ENCODE measurements at places on chromosomes 6 and 20.
A peak's percentile ranks its signal among the peaks of the same experiment; 100 is the strongest.

DNA sequence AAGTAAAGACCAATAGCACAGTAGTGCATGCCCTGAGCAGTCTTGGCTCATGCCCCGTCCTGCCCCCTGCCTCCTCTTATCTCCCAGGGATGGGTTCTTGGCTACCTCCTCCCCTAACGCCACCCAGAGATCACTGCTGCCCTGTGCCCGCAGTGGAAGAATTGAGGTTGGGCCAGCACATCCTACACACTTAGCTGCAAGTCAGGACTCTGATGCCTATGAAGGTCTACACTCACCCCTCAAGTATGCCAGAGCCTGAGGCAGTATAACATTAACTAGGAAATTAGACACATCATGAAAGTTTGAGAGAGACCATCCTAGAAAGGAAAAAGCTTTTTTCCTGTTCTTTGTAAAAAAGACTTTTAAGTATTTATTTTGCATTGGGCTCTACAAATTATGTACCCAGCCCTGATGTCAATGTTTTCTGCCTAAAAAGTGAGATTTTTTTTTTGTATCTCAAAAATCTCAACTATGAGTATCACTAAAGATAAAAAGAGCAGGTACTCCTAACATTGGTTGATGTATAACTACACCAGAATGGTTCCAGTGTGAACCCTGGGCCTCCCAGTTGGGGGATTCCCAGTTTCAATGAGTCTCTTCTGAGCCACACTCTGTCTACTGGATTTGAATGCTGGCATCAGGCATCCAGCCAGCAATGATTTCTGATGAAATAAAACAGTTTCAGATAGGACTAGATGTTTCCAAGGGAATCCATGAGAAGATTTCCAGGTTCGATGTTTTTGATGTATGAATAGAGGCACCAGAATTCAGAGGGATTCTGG is 115.4 kb downstream of the ISM1 start:
- peak; percentile 55 for DNase-seq

- no peak for DNase-seq
Observed at GRCh38 chr6:21438237-21438985, 155.1 kb upstream of the SOX4 start.

GRCh38 chr6:18330548-18331081 is 56.5 kb upstream of the RNF144B start:
- no peak for DNase-seq

- DNase-seq: no peak
Observed at GRCh38 chr6:154591234-154591633, 80.7 kb upstream of the CNKSR3 start.

- no peak for DNase-seq
Observed at GRCh38 chr6:166782520-166782919, 155.5 kb upstream of the RPS6KA2 start.

DNA sequence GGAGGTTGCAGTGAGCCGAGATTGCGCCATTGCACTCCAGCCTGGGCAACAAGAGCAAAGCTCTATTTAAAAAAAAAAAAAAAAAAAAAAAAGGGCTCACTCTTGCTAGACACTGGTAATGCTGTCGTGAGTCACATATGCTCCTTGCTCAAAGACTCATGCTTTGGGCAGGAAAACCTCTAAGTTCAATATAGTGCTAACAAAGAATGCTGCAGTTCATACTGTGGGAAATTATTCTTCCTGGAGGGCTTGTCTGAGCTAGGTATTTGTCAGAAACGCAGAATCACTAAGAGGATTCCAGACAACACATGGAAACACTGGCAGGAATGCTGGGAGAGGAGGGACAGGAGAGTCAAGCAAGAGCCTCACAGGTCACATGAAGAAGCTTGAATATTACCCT is 2.3 kb upstream of the LYRM2 start:
- DNase-seq: peak; percentile 14

DNA sequence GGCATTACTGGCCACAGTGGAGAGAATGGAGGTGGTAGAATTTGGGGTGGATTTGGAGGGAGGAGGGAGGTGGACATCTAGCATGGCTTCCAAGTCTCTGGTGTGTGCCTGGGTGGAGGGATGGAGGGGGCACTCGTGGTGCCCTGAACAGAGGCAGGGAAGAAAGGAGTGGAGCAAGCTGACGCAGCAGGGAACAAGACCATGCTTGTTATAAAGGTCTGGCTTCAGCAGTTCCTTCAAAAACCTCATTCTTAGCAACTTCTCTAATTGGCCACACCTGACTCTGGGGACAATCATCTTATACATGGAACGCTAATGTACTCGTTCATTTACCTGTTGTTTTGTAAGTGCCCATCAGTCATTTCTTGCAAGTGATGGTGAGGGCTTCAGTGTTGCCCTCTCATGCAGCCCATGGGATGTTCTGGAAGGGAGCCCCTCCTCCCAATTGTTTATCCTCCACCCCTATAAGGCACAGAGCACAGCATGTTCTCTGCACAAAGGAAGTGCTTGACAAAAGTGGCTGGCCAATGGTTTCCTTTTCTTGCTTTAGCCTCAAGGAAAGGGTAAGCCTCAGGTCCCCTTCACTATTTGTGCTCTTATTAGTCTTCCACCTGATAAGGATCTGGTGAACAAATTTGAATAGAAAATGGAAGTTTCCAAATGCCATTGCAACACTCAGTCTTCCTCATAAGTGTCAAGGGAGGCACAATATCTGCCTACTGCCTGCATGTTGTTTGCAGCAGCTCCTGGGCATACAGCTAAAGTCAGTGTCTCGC is 39.3 kb downstream of the GFOD1 start:
- DNase-seq: no peak

DNA sequence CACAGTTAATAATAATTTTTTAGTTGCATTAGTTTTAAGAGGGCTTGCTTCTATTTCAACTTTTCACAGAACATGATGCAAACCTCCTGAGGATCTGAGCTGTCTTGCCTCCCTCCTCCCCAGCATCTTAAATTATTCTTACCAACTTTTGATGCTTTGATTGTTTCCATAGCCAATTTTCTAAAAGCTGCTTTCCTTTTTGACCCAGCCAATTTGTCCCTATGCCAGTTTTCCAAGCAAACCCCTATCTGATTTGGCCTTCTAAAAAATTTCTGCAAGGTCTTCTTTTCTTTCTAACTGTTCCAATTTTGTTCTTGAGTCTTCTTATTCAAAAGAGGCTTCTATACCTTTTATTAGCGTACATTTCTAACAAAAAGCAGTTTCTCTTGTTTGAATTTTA is 26.5 kb upstream of the SNAP25 start:
- no peak for DNase-seq

GRCh38 chr20:17495826-17496225 is 35.4 kb downstream of the BFSP1 start:
- DNase-seq: no peak

DNA sequence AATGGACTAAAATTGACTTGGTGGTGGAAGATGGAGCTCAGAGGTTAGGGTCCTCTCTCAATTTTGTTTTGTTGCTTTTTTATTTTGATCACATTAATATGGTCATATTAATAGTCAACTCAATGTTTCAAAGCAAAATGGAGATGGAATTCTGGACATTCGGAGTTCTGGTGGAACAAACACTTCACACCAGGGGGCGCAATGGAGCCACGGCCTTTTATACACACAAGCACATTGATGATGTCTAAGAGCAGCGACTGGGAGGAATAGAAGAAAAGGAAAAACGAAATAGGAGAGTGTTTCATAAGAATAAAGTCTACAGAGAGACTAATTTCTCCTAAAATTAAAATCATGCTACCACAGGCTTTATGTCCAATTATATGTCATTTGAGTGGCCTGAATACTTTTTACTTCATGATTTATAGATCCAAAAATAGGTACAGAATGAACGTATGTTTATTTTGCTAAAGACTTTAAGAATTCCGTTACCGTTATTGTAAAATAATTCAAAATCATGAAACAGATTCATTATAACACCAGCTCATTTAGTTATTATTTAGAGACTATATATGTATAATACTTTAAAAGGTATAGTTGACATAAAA is 197.6 kb upstream of the SASH1 start:
- DNase-seq: peak; percentile 21

GRCh38 chr6:128336436-128337095 is 183.8 kb downstream of the PTPRK start:
- DNase-seq: peak; percentile 60

DNA sequence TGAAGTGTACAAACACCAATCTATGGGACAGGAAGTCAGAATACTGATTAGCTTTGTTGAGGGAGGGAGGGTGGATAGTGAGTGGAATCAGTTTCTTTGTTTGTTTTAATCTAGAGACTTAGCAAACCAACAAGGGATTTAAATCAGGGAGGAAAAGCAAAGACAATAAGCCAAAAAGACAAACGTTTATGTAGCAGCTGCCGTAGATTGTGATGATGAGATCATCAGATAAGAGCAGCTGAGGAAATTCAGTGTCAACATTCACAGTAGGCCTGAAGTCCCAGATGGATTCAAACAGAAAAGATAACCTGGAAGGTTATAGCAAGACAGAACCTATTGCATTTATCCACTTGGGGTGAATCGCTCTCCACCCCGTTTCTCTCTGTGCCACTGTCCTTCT is 104.9 kb upstream of the SYNDIG1 start:
- DNase-seq: no peak

GRCh38 chr6:103799971-103800670 is 1059.6 kb downstream of the HACE1 start:
- DNase-seq: no peak

GRCh38 chr6:127267646-127268625 is 1.3 kb downstream of the RNF146 start:
- no peak for DNase-seq

- no peak for DNase-seq
Observed at GRCh38 chr6:132096245-132096644, 145.1 kb upstream of the CCN2 start.

DNA sequence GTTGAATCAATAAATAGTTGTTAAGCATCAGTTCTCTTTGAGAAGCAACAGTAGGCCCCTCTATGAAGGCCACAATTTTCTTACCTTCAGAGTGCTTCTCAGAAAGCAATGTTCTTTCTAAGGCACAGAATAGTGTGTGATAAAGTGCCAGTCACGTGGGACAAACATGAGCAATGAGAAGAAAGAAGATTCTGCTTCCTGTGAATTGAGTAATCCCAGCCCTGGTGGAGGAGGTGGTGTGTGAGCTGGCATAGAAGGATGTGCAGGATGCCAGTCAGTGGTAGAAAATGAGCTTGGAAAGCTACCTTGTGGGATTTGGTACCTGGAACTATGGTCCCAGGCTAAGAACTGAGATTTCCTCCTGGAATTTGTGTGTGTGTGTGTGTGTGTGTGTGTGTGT is 21.7 kb downstream of the KIZ start:
- no peak for DNase-seq

DNA sequence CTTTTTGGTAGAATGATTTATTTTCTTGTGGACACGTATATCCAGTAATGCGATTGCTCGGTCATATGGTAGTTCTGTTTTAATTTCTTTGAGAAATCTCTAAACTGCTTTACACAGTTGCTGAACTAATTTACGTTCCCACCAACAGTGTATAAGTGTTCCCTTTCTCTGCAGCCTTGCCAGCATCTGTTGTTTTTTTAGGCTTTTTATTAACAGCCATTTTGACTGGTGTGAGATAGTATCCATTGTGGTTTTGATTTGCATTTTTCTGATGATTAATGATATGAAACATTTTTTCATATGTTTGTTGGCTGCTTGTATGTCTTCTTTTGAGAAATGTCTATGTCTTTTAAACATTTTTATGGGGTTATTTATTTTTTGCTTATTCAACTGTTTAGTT is 196.7 kb downstream of the MOXD1 start:
- DNase-seq: no peak

GRCh38 chr6:111458670-111459232 is 24.3 kb downstream of the REV3L start:
- DNase-seq: no peak

GRCh38 chr20:22063753-22064152 is 358.3 kb downstream of the PAX1 start:
- no peak for DNase-seq

DNA sequence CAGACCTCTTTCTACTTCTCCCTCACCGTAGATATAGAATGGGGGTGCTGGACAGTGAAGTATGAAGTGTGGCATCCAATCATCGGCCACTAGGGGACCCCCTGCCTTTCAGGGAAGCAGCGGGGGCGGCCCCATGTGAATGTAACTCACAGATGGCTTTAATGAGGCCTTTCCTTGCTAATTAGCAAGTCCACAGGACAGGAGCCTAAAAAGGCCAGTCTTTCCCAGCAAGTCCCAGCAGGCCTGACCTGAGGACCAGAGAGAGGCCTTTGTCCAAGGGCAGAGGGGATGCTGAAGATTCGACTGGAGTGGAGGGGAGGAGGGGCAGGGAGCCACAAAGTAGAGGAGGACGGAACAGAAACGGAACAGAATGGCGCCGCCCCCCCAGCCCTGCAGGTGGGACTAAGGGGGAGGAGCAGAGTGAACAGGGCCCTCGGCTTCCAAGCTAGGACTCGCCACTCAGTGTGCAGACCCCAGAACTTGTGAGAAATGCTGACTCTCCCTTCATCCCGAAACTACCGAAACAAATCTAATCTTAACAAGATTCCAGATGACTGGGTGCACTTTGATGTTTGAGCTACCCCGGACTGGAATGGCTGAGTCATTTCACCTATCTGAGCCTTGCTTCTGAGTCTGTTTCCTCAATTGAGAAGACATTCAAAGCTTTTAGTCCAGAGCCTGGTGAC is 5.8 kb downstream of the C6orf132 start:
- no peak for DNase-seq

DNA sequence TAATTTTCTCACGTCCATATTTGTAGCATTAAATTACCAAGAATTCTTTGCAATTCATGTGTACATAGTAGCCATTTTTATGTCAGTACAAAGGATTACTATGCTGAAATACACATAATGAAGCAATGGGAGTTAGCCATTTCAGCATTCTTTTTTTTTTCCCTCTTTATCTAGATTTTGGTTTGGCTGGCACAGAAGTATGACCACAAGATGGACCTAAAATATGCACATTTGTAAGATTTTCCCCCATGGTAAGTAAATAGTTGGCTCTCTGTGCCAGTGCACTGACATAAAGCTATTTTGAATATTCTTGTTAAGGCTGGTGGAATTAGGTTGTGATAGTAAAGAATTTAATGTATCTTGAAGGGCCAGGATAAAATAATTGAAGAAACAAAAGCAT is 486.1 kb upstream of the BTBD3 start:
- peak; percentile 55 for DNase-seq

GRCh38 chr6:81984599-81984998 is 232.1 kb upstream of the TENT5A start:
- no peak for DNase-seq

GRCh38 chr6:169723991-169724493 is 258 bp downstream of the PHF10 start:
- DNase-seq: no peak

DNA sequence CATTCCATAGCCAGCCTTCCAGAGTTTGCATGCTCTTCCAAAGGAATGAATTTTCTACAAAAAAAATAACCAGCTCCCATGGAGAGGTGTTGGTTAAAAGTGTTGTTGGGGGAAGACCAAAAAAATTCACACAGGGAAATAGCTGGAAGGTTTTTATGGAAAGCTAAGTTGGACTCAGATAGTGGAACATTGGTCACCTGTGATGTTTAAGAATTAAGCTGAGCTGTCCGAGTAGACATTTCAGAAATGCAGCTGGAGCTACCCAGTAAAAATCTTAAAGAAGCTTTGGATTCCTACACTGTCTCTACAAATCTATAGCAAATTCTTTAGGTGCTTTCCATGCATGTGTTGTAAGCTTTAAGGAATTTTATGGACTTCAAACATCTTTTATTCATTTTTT is 155.5 kb downstream of the THBS2 start:
- no peak for DNase-seq

All from AG09309 (cell line).